ENCODE measurements at places on chromosomes 11 and 22.

DNA sequence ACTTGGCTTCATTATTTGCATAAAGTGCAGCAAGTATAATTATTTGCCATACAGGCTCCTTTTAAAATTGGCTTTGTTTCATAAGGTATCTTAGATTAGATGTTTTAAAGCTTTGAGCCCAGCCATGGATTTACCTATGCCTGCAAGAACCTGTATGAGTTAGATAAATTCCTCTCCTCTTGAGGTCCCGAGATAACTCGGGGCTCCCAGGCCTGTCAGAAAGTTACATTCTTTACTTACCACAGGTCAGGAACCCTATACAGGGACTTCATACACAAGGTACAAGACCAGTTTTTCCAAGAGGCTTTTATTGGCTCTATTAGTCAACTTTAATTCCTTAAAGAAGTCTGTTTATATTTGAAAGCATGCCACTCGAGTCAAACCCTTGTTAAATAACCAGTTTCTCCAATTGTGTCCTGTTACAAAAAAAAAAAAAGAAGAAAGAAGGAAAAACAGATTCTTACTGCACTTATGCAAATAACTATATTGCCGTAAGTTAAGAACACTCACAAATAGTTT, 2.3 kb upstream of the C1QTNF6 start:
- DNase-seq, result no peak

DNA sequence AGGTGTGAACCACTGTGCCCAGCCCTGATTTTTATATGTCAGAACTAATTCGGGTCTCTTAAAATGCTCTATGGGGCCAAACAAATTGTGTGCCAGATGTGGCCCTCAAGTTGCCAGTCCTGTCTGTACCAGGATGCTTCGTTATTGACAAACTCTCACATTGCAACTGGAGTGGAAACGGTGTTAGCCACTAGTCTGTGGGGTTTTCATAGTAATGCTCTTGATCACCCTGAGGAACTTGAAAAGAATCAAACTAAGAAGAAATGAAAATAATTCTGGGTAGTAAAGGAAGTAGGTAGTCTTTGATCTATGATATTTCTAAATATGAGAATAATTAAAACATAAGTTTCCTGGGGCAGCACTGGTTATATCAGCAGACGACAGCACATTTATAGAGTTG, 67.3 kb upstream of the ADSL start:
- no peak for DNase-seq

DNA sequence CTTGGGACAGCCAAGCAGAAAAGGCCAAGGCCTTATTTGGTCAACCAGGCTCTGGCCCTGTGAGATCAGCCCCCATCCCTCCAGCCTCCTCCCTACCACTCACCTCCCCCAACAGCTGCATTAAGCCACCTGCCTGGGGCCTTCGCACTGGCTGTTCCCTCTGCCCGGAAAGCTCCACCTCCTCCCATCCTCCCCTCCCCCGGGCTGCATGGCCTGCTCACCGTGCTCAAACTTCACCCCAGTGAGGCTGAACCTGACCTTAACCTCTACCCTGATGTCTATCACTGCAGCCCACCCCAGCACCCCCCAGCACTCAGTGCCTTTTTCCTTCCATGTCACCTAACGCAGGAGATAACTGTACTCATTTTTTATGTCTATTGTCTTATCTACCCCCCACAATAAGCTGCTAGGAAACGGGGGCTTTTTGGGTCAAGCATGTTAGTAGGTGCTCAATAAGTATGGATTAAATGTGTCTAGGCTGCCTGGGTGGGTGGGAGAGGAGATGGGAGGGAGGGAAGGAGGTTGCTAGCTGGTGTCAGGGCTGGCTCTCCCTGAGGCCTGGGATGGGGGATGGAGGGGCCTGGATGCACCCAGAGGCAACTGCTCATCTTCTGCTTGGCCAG, 912 bp downstream of the PTPRCAP start:
- no peak for DNase-seq

- DNase-seq, result peak; percentile 64
Measured at GRCh38 chr22:36757668-36758211, 18.2 kb downstream of the IFT27 start.

DNA sequence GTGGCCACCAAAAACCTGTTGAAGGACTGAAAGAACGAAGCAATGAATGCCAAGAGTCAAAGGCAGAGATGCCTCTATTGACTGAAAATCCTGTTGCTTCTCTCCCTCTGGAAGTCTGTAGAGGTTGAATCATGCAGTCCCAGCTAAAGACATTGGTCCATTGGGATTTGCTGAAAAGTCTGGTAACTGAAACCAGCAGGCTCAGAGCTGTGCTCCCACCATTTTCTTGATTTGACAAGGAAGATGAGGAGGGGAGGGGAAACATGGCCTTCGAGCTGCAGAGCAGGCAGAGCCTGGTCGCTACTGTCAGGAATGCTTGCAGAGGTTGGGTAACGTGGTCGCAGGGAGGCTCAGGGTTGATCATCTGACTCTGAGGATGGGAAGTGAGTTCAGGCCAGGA, 72.8 kb upstream of the CSNK2A3 start:
- DNase-seq, result no peak

GRCh38 chr11:125995313-125995712, 49.5 kb downstream of the VSIG10L2 start:
- DNase-seq, result no peak

DNA sequence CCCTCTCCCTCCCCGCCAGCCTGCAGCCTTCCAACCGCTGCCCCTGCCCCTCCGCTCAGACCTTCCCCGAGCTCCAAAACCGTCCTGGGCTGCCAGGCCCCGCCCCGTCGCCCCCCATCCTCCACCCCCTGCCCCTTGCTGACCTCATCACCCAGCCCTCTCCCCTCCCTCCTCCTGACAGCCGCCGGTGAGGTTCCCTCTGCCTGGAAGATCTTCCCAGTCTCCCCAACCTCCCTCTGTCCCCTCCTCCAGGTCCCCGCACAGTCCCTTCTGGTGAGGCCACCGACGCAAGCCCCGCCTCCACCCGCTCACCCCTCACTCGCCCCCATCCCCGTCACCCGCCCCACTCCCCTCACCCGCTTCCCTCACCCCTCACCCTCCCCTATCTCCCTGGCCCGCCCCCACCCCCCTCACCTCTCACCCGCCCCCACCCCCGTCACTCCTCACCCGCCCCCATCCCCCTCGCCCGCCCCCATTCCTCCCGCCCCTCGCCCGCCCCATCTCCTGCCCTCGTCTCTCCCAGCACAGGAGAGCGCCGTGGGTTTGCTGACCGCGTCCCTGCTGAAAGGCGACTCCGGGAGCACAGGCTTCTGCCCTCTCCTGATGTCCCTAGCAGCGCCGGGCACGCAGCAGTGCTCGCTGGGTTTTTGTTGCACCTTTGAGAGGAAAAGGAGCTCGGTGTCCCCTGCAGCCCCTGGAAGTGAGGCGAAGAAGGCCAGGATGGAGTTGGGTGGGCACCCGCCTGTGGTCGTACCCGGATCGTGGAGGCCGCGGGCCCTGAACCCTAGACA, 16.4 kb upstream of the UPK3A start:
- DNase-seq, result peak; percentile 13

- no peak for DNase-seq
Measured at GRCh38 chr22:23516304-23516703, 63.8 kb downstream of the IGLL1 start.

- DNase-seq, result peak; percentile 30
Measured at GRCh38 chr11:3840004-3840869, 522 bp downstream of the RHOG start.

DNA sequence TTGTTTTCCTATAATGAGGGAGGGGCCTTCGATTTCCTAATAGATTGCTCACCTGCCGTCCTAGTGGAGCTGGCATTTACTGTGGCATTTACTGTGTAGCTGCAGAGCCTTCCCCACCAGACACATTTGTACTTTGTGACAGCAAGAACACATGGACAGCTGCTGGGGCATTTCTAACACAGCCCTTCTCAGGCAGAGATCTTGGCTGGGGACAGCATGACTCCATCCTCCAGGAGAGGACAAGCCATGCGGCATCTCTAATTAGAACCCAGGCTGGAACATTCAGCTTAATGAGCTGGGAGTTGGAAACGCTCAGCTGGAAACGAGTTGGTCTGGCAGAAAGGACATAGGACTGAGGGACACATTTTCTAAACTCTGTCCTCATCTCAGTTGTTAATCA, 887.5 kb downstream of the NTM start:
- DNase-seq, result no peak

- no peak for DNase-seq
Measured at GRCh38 chr22:41152902-41153301, 52.2 kb upstream of the L3MBTL2 start.

DNA sequence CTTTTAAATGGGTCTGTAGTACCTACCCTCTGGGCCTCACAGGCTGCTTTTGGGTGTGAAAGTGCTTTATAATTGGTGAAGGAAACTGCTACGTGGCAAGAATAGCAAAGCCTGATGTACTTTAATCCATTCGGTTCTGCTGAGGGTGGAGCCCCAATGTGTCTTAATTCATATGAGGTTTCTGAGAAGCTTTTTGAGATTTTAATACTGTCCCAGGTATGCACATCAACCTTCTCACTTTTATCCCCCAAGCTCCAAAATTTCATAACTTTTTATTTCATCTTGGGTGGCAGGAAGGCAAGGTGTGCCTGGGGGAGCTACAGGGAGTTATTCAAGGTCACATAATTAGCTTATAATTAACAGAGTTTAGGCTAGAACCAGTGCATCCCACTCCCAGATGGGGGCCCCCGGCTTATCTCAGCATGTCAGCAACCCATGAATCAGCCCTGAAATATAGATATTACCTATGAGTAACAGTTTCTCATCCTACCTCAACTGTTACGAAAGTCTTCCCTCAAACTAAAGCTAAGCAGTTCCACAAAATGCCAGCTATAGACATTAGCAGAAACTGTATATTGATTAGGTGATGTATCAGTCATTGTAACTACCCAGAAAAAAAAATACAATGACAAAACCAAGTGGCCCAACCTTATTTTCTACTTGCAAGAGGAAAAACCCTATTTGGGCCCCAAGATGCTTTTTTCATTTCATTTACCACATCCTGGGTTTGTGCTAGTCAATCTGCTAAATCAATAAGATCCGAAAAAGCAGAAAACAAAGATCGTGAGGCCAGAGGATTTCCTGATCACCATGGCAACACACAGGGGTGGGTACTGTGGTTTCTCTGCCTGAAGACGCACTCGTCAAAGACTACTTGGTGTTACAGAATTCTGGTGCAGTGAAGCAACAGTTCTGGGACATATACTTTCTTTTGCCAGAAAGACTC, 26.7 kb downstream of the CD44 start:
- peak; percentile 89 for DNase-seq

- DNase-seq, result no peak
Measured at GRCh38 chr11:64650923-64651523, 60.0 kb downstream of the SLC22A12 start.

DNA sequence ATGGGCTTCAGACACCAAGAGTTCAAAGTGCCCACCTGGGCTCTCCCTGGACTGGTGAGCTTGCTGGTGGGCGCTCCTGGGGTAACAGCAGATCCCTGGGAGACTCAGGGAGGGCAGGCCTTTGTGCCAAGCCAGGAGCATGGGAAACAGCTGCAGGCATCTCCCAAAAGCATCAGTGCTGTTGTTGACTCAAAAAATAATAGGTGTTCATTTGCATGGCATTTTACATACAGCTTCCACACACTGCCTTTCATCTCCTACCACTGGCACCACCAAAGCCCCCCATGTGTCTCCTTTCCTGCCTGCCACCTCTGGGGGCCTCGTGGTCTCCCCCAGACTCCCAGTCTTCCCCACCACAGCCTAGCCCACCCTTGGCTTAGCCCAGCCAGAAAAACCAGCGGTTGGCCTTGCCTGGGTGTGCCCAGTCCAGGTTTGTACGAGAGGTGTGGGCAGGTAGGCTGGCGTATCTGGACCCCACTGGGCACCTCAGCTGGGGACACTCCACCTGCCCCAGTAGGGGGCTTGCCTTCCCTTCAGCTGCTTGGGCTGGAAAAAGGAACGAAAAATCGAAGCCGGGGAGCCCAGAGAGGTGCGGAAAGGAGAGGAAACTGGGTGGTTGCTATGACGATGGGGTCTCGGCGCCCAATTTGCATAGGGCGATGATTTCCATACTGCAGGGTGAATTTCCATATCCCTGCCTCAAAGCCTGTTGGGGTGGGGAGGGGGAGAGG, 15.0 kb downstream of the POU2F3 start:
- DNase-seq, result no peak

DNA sequence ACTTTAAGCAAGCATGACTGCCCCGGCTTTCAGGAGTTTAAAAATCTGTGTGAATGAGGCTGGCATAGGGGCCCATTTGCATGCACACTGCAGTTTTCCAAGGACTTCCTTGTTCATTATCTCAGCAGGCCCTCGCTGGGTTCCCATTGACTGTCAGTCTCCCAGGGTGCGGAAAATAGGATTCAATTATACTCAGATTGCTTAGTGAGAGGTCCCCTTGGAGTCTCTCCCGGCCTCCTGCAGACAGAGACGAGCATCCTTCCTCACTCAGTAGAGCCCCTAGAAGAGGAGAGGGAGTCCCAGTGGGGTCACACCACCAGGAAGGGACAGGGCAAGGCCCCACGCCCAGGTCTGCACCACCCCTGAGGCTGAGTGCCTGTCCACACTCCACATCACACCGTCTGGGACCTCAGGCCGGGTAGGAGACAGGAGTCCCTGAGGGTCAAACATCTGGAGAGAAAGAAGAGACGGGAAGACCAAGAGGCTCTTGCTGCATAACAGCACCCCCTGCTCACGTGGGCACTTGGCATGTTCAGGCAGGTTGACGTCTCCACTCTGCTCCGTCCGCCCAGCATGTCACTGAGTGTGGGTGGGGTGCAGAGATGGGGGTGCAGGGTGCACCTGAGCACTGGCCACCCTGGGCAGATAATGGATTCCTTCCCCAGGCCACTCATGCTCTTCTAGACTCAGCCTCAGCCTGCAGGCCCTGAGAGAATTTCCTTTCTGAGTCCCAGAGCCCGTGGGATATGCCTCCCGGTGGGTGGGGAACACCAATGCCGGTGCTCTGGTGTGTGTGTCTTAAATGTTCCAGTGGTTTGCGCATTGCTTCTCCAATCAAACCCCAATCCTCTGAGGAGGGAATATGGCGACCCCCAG, 58.8 kb downstream of the MCM5 start:
- DNase-seq, result no peak

GRCh38 chr11:110977661-110978060, 265.4 kb upstream of the ARHGAP20 start:
- DNase-seq, result no peak

- DNase-seq, result no peak
Measured at GRCh38 chr11:27349919-27350318, 13.1 kb downstream of the CCDC34 start.

- DNase-seq, result no peak
Measured at GRCh38 chr11:134762248-134763029, 350.4 kb upstream of the B3GAT1 start.

DNA sequence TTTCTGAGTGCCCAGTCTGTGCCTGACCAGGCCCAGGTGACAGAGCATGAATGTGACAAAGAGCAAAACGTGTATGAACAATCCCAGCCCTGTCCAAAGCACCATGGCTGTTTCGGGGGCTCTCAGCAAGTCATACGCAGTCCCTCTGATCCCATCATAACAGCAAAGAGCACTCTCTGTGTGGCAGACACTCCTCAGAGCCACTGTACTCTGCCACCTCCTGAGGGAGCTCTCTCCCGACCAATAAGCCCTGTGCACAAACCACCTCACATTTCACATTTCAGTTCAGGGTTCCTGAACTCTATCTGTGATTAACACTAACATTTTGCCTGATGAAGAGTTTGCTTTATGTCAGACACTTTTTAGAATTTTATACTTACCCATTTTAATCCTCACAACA, 6.6 kb downstream of the DGCR2 start:
- no peak for DNase-seq

Data from T follicular helper cell (primary cell).